Right cardiac atrium (tissue), 5 donors: ENCODE measurements at places on chromosomes 1 and 21. TPM values are rescaled to one million over a fixed set of nuclear protein-coding genes. Genes with fewer than 3 reads are reported as not detected.

DNA sequence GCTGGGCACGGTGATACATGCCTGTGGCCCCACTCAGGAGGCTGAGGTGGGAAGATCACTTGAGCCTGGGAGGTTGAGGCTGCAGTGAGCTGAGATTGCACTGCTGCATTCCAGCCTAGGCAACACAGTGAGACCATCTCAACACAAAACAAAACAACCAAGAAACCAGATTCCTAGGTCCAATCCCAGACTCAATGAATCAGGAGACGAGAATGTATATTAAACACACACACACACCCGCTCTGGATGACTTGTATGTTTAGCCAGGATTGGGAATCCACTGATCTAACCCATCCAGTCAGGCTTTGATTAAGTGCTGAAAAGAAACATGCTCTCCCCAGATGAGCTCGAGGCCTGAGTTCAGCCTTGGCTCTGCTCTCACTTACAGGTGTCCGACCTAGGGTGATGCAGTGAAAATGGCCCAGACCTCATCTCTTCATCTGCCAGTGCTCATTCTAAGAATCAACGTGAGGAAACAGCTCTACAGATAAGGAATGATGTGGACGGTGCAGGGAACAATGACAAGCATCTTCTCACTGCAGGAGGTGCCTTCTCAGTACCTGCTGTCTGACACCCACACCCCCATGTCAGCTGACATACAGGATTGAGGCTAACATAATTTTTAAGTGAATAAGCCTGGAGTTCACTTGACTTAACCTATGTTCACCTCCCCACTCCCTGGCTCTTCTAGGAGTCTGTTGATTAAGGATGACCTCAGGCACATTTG is 15.3 kb upstream of the SRSF4 start:
- no peak for DNase-seq

Gene DCDC2B
- total RNA-seq: not detected

Gene PCNT
- total RNA-seq: 27.6 TPM

GRCh38 chr1:169360415-169360814 is 7.2 kb downstream of the NME7 start:
- DNase-seq: no peak

DNA sequence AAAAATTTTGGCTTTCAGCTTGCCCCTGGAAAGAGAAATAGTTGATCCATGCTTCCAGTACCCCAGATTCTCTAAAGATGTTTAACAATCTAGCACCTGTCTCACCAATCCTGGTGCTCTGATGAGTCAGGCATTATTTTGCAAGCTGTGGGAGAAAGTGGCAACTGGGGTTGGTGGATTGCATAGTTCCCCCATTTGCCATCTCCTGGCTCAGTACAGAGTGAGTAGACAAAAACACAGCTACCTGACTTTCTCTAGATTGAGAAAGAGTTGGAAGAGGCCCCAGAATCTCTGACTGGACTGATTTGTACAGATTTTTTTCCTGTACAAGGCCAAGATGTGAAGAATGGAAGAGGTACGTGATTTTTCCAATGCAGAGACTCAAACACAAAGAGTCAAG is 75.1 kb upstream of the NEGR1 start:
- DNase-seq: no peak

- DNase-seq: no peak
Observed at GRCh38 chr1:206596319-206596666, 16.0 kb downstream of the EIF2D start.

GRCh38 chr1:64302971-64303370 is 99.5 kb downstream of the UBE2U start:
- no peak for DNase-seq
